Mesendoderm (in vitro differentiated cells): ENCODE measurements at places on chromosomes 5 and 9.

GRCh38 chr9:16928179-16928945 is 57.9 kb upstream of the BNC2 start:
- H3K27ac ChIP-seq: no peak overlapping the region
- no peaks in the 10 kb centered on the region for H3K27me3 ChIP-seq
- H3K4me1 ChIP-seq: no peaks in the 10 kb centered on the region
- no peak overlapping the region for H3K4me3 ChIP-seq
- DNase-seq: peak; percentile 76
- no peaks in the 10 kb centered on the region for H3K36me3 ChIP-seq

DNA sequence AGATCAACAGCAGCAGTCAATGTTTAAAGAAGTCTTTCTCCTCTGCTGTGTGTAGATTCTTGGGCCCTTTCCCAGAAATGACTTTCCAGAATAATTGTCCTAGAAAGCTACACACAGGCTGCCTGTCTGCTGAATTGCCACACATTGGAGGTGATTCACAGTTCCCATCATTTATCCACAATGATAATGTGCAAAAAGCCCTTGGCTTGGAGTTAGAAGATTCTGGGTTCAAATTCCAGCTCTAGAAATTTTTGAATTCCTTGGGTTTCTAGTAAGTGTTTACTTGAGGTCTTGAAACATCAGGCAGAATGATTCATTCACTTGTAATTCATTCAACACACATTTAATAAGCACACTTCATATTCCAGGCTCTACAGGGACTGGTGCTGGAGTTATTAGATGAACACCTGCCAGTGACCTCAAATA is 28.6 kb upstream of the EPB41L4B start:
- no peaks in the 10 kb centered on the region for H3K27me3 ChIP-seq
- no peak overlapping the region for H3K27ac ChIP-seq
- H3K4me3 ChIP-seq: no peak overlapping the region
- no peak for DNase-seq
- H3K36me3 ChIP-seq: no peaks in the 10 kb centered on the region

DNA sequence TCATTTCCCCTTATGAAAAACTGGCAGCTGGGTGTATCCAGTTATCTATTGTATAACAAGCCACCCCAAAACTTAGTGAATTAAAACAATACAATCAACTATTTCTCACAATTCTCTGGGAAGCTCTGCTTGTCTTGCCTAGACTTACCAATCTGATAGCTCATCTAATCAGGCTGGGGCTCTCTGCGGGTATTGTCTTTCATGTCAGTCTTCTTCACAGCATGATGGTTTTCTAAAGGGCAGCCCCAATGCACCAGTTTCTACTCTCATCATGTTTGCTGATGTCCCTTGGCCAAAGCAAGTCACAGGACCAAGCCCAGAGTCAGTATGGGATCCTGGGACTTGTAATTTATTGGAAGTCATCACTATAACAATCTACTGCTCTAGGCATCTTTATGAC is 433.5 kb downstream of the KIAA0825 start:
- no peaks in the 10 kb centered on the region for H3K36me3 ChIP-seq
- DNase-seq: peak; percentile 89
- peaks cover 4% of the 10 kb centered on the region for H3K4me1 ChIP-seq
- no peak overlapping the region for H3K27ac ChIP-seq

GRCh38 chr5:88924330-88924657 is 41.3 kb upstream of the MEF2C start:
- H3K4me3 ChIP-seq: no peak overlapping the region
- no peaks in the 10 kb centered on the region for H3K4me1 ChIP-seq
- no peaks in the 10 kb centered on the region for H3K27me3 ChIP-seq
- no peak for DNase-seq

DNA sequence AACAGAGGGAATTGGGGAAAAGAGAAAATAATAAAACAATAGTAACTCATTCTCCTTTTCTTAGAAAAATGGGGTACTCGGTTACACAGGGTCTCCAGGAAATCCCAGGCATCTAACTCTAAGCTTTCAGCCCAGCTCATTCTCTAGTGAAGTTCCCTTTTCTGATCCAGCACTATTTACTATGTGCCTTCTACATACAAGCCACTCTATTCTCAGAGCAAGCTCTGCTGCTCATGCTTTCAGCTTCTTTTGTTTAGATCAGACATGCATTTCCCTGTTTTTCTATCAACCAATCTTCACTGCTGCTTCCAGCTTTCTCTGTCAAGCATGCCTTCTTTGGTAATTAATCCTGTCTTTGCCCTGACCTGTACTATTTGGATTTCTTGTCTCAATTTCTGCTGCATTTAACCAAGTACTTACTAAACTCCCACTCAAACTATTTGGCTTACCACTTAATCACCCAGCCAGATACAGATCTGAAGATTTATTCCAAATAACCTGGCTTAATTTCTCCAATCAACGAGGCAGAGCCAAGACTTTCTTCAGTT is 25.3 kb downstream of the OSMR start:
- H3K27ac ChIP-seq: peak overlapping the region; percentile 78
- H3K4me1 ChIP-seq: peaks cover 10% of the 10 kb centered on the region

DNA sequence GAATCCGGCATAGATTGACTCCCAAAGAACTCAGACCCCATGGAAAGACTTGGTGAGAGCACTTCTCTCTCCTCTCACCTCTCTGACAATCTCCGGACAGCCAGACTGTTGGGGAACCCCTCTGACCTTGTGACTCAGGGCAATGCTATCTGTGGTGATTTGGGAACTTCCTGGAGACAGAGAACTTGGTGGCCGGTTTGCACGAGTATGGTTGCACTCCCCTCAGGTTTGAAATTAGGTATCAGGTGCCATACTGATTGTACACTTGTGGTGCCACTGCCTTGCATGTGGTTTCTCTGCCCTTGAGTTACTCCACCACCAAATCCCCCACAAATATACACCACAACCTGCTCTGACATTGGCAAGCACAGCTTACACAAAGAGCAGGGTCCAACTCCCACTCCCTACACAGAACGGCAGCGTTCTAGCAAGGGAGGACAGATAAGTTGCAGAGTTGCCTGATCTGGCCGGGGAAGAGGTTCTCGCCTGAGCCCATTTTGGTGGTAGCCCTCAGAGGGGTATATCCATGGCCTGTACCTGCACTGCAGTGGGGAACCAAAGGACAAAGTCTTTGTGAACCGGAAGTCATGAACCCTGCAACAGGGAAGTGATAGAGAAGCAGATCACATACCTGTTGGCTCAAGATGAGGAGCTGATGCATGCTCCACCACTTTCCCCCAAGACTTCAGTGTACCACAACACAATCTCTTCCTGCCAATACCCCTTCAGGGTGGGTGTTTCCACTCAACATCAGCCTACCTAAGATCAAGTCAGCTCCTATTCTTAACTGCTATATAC is 255.1 kb downstream of the MCTP1 start:
- peak; percentile 3 for DNase-seq
- no peak overlapping the region for H3K4me3 ChIP-seq
- H3K36me3 ChIP-seq: no peaks in the 10 kb centered on the region

DNA sequence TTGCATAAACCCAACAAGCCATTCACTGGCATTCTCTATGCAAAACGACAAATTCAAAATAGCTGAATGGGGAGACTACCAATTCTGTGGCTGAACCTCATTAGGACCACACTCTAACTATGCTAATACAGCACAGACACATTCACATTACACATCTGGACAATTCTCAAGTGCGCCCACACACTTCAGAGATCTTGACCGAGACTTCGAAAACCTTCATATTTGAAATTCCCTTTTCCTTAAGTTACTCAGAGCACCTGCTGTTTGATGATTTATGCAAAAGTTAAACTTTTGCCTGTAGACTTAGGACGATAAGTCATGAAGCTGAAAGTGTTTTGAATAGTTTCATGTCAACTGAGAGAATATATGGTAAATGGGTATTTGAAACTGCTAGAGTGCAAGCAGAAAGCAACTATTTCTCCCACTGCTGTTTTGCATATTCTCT is 111.9 kb downstream of the FBN2 start:
- H3K36me3 ChIP-seq: peaks cover 2% of the 10 kb centered on the region
- no peak for DNase-seq
- no peak overlapping the region for H3K4me3 ChIP-seq
- no peaks in the 10 kb centered on the region for H3K27me3 ChIP-seq

- H3K27me3 ChIP-seq: no peaks in the 10 kb centered on the region
- no peaks in the 10 kb centered on the region for H3K4me1 ChIP-seq
- H3K27ac ChIP-seq: no peak overlapping the region
- no peaks in the 10 kb centered on the region for H3K36me3 ChIP-seq
- peak; percentile 63 for DNase-seq
- H3K4me3 ChIP-seq: no peak overlapping the region
Measured at GRCh38 chr5:112995764-112996618, 19.4 kb downstream of the DCP2 start.

GRCh38 chr9:126985870-126986498 is 71.4 kb downstream of the RALGPS1 start:
- no peak overlapping the region for H3K27ac ChIP-seq
- no peak for DNase-seq
- H3K27me3 ChIP-seq: no peaks in the 10 kb centered on the region
- H3K36me3 ChIP-seq: no peaks in the 10 kb centered on the region

DNA sequence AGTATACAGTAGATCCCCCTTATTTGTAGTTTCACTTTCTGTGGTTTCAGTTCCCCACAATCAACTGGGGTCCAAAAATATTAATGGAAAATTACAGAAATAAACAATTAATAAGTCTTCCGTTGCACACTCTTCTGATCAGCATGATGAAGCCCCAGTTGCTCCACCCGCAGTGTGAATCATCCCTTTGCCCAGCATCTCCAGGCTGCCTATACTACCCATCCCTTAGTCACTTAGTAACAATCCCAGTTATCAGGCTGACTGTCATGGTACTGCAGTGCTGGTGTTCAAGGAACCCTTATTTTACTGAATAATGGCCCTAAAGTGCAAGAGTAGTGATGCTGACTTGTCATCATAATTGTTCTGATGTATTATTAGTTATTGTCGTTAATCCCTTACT is 28.9 kb downstream of the SHC3 start:
- H3K36me3 ChIP-seq: no peaks in the 10 kb centered on the region
- DNase-seq: no peak
- H3K27ac ChIP-seq: no peak overlapping the region

DNA sequence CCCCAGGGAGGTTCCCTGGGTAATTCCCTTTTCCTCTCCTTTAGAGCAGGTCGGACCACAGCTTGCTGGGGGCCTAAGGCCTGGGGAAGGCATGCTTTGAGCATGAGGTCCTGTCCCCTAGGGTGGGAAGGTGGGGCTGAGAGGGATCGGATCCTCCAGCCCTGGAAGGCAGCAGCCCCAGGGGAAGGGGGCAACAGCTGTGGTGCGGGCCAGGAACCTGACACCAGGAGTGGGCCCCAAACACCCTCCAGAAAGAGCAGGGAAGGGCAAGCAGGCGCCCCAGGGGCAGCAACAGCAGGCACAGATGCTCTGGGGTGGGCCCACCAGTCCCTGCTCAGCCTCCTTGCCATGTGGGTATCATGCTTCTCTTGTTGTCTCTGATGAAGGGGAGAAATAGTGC is 3.2 kb upstream of the CORO2A start:
- H3K27ac ChIP-seq: no peak overlapping the region
- no peaks in the 10 kb centered on the region for H3K36me3 ChIP-seq
- peaks cover 2% of the 10 kb centered on the region for H3K4me1 ChIP-seq
- peak; percentile 21 for DNase-seq
- H3K27me3 ChIP-seq: no peaks in the 10 kb centered on the region

DNA sequence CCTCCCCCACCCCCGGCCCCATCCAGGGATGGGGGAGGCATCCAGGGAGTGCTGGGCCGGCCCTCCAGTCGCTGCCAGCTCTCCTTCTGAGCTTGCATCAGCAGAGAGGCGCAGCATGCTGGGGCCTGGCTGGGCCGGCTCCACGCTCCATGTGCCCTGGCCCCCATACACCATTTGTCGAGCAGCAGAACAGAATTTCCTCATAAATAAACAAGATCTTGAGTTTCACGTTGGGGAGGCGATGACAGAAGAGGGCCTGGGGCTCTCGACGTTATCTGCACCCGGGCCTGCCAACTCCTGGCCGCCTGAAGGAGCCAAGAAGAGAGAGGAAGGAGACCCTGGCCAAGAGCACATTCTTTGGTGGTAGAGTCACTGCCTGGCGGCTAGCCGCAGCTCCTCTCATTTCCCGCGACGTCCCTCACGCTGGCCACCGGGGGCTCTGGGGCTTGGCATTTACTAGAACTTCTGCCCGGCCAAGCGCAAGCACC is 177.0 kb downstream of the FGF18 start:
- H3K4me3 ChIP-seq: no peak overlapping the region
- no peak overlapping the region for H3K27ac ChIP-seq
- peak; percentile 91 for DNase-seq
- no peaks in the 10 kb centered on the region for H3K27me3 ChIP-seq
- no peaks in the 10 kb centered on the region for H3K36me3 ChIP-seq

DNA sequence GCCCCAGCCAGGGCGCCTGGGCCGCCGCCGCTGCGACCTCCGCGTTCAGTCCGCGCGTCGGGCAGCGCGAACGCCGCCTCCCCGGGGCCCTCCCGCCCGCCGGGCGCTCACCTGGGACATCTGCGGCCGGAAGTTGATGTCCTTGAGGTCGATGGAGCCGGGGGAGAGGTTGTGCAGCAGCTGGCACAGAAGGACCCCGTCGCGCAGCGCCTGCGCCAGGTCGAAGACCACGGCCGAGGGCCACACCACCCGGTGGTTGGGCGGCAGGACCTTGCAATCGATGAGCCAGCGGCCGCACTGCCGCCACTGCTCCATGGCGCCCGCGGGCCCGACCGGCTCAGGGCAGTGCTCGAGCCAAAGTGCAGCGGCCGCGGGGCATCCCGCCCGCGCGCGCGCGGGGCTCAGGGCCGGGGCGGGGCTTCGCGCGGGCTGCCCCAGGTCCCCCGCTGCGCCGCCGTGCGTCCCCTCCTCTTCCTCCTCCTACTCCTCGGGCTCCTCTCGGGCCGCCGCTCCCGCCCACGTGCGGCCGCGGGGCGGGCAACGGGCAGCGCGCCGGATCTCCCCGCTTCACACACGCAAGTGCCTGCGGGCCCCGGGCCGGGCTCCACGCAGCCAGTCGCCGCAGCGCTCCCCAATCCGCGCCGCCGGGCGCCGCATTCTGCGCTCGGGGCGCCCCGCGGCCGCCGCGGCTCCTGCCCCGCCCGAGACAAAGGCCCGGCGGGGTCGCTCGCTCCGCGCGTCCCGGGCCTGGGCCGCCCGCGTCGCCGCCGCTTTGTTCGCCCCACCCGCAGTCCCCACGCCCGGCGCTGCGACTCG is at the start of gene VAV2:
VAV2 (minus strand) TSS at position 361 of the 816 bp plus-strand sequence; CDS start at position 315, 46 bp downstream.
- no peaks in the 10 kb centered on the region for H3K27me3 ChIP-seq
- peak; percentile 65 for DNase-seq
- H3K36me3 ChIP-seq: no peaks in the 10 kb centered on the region
- H3K4me3 ChIP-seq: peak within 1 kb of the TSS; percentile 74
- no peaks in the 10 kb centered on the region for H3K4me1 ChIP-seq

- H3K4me1 ChIP-seq: no peaks in the 10 kb centered on the region
- no peaks in the 10 kb centered on the region for H3K36me3 ChIP-seq
- no peak for DNase-seq
- no peak overlapping the region for H3K27ac ChIP-seq
- no peaks in the 10 kb centered on the region for H3K27me3 ChIP-seq
Measured at GRCh38 chr9:4118666-4119065, 181.2 kb downstream of the GLIS3 start.

GRCh38 chr9:126860077-126860756 is at the start of gene ZBTB34:
Gene ZBTB34 (plus strand): TSS chr9:126860639. CDS start chr9:126879400, 18,761 bp downstream.
- H3K27ac ChIP-seq: peak within 1 kb of the TSS; percentile 79
- peak within 1 kb of the TSS; percentile 78 for H3K4me3 ChIP-seq
- H3K27me3 ChIP-seq: no peaks in the 10 kb centered on the region
- H3K4me1 ChIP-seq: peaks cover 6% of the 10 kb centered on the region
- no peaks in the 10 kb centered on the region for H3K36me3 ChIP-seq
